Caki2 (cell line): ENCODE measurements at places on chromosomes 1 and 21.
A peak's percentile ranks its signal among the peaks of the same experiment; 100 is the strongest.

DNA sequence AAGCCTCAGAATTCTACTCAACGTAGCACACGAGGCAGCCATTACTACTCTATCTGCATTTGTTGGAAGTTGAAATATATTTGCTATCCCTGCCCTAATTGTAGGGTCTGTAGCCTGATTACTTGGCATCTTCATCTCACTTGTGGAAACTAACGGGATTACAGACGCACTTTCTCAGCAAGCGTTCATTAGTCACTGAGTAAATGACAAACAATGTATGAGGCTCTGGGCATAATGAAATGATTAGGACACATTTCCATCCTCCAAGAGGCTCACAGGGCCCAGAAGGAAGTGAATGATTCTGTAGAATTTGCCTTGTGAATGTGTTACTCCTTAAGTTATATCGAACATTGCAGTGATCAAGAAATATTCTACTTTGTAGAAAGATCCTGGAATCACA is 78.1 kb downstream of the KIF26B start:
- DNase-seq, result no peak

- no peak for DNase-seq
Observed at GRCh38 chr1:38244218-38244845, 197.7 kb upstream of the POU3F1 start.

DNA sequence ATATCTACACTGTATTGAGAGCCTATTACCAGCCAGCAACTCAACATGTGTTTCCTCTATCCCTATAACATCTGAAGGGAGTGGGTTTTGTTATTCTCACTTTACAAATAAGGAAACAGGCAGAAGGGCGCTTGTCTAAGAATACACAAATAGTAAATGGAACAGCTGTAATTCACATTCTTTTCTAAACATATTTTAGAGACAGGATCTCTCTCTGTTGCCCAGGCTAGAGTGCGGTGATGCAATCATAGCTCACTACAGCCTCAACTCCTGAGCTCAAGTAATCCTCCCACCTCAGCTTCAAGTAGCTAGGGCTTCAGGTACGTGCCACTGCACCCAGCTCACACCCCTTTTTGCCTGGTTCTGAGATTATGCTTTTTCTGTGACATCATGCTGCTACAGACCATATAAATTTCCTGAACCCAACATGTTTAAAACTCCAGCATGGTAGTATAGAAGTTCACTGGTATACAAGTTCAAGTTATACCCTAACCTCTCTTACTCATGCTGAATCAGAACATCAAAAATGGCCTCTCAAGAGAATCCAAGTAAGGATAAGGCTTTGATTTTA is 8.6 kb upstream of the TACSTD2 start:
- no peak for DNase-seq

DNA sequence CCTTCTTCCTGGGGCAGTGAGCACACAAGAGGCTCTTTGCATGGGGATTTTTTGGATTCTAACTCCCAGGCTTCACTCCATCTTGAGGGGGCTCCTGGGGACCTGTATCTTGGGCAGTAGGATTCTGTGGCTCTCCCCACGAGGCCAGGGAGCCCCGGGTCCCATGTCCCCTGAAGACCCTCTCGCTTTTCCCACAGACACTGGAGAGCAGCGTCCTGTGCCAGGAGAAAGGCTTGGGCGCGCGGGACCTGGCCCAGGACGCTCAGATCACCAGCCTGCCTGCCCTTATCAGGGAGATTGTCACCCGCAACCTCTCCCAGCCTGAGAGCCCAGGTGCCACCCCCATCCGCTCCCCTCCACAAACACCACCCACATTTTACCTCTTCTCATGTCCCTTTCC is 735 bp downstream of the CROCC start:
- no peak for DNase-seq

DNA sequence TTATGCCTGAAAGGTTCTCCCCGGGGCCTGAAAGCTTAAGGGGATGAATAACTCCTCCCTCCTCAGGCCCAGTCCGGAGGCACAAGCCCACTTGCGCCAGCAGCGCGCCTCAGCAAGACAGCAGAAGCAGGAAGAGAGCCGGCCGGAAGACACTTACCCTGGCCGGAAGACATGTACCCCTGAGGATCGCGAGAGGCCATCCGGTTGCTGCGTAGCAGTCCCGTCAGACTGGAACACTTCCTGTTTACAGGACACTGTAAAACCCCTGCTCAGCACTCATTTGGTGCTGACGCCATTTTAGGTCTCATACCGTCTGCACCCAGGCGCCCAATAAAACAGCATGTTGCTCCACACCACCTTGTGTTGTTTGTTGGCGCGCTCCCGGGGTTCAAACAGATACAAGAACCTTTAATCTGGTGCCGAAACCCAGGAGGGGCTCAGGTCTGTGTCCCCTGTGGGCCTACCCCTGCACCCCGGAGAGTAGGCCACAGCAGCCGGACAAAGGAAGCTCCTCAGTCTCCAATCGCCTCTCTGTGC is 30.3 kb downstream of the VN1R5 start:
- no peak for DNase-seq

DNA sequence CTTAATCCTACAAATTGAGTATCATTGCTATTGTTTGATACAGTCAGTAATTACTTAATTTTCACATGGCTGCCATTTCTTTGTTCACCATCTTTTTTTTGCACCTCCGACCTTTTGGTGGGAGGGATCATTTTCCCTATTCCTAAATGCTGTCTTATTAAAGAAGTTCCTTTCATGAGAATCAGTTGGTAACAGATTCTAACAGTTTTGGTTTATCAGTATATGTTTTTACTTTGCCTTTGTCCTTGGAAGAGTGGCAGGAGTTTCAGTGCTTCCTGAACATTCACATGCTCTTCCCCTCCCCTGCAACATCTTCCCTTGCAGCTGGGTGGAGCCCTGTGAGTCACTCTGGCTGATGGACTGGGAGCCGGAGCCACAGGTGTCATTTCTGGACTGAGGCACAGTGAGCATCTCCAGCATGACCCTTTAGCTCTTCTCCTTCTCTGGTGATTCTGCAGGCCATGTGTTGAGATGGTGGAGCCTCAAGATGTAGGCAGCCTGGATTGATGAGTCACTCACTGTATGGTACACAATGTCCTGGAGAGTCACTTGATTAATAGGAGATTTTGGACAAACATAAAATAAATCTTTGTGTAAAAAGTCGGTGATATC is 217.7 kb downstream of the URB2 start:
- DNase-seq, result peak; percentile 29

- no peak for DNase-seq
Observed at GRCh38 chr1:19410393-19410792, 74.9 kb downstream of the CAPZB start.
